Karpas-422 (cell line): ENCODE measurements at places on chromosomes 2 and 18. TPM values are rescaled to one million over a fixed set of nuclear protein-coding genes. Genes with fewer than 3 reads are reported as not detected.
A peak's percentile ranks its signal among the peaks of the same experiment; 100 is the strongest.

GRCh38 chr2:162333968-162334367 lies 10.0 kb upstream of the GCA start:
- H3K4me3 ChIP-seq, result no peak overlapping the region
- no peaks in the 10 kb centered on the region for H3K27me3 ChIP-seq
- no peaks in the 10 kb centered on the region for H3K4me1 ChIP-seq

DNA sequence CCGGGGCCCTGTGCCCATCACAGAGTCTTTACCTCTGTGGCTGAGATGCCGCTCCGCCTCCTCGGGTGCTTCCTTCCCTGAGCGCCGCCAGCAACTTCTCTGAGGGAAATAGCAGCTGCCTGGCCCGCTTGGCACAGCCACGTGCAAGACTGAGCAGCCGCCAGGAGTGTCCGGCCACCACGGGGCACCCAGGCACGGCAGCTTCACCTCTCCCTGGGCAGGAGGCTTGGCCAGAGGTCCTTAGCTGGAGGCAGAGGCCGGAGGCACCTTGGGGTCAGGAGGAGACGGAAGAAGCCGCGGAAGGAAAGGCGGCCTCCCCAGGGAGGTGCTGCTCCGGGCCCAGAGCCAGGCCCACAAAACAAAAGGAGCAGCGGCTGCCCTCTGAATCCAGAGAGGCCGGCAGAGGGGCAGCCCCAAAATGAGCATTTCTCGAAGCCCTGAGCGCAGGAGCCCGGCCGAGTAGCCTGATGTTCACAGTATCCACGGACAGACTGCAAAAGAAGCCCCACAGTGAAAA lies 6.0 kb upstream of the LIMS2 start:
- no peaks in the 10 kb centered on the region for H3K4me1 ChIP-seq
- H3K27me3 ChIP-seq, result no peaks in the 10 kb centered on the region
- no peak overlapping the region for H3K4me3 ChIP-seq
- no peak for DNase-seq
- no peak overlapping the region for H3K27ac ChIP-seq

- no peaks in the 10 kb centered on the region for H3K27me3 ChIP-seq
- DNase-seq, result no peak
Measured at GRCh38 chr2:139124271-139124670, 344.1 kb upstream of the NXPH2 start.

DNA sequence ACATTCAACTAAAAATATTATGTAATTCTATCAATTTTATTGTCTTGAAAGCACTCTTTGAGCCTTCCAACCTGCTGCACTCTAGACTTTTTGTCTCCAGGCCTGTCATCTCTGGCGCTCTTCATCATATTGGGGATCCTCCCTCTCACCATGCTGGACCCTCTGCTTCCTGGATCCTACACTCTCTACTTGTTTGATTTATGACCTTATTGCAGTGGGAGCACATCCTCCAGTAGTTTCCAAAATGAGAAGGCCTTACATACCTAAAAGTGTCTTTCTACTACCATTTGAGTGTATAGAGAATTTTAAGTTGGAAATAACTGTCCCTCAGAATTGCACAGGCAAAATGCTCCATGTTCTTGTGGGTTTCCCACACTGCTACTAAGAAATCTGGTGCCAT lies 25.2 kb downstream of the PNO1 start:
- H3K27ac ChIP-seq, result no peak overlapping the region
- H3K27me3 ChIP-seq, result no peaks in the 10 kb centered on the region
- no peak overlapping the region for H3K4me3 ChIP-seq

KATNAL2 gene
- total RNA-seq, result 14.5 and 29.5 TPM in 2 replicates

DNA sequence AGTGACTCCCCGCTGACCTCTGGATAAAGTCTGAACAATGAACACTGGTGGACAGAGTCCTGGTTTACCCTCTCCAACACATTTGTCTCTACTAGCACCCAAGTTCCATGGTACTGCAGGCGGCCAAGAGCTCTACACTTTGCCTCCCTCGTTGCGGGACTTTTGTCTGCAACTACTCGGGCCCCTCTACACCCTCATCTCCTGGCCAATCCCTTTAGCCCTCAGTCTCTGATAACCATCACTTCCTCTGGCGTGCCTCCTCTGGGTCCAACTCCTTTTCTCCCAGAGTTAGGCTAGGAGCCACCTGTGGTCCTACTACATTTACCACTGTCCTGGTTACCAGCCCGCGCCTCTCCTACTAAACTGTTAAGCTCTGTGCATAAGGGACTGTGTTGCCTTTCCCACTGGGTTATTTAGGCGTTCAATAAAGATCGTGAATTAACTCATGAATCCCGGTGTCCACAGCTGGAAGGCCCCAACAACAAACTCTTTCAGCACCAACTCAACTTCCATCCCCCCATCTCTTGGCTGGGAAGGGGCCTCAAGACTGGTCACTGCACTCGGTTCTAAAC lies 757 bp downstream of the HDHD2 start:
- peak; percentile 52 for DNase-seq
- peak overlapping the region; percentile 39 for H3K27ac ChIP-seq
- H3K4me3 ChIP-seq, result peak overlapping the region; percentile 86
- H3K4me1 ChIP-seq, result peaks cover 24% of the 10 kb centered on the region
- peaks cover 10% of the 10 kb centered on the region; the same call in 1 of the 2 replicates for H3K36me3 ChIP-seq

DNA sequence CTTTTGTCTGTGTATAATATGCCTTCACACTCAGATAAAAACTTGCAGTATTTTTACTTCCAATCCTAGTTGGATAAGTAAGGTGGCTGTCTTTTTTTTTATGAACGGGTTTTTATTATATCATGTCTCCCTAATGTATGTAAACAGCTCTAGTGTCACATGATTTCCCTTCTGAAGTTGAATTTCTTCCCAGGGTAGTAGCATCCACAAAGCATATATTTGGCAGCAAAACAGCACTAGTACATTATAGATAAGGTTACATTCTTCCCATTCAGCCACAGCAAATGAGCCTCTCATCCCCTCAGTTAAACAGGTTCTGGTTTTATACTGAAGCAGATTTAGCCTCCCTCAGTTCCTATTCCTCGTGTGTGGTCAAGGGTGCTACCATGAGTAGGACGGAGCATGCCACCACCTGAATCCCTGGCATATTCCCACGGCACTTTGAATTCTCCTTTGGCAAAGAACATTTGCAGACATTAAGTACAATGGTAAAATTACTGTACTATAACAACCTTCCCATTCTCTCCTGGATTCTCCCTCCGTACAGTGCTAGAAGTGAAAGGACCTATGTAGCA lies 15.4 kb upstream of the DTNA start:
- H3K27me3 ChIP-seq, result no peaks in the 10 kb centered on the region
- H3K4me3 ChIP-seq, result no peak overlapping the region
- no peaks in the 10 kb centered on the region for H3K36me3 ChIP-seq
- no peaks in the 10 kb centered on the region for H3K4me1 ChIP-seq
- no peak overlapping the region for H3K27ac ChIP-seq
- DNase-seq, result no peak

C1GALT1C1L gene
- total RNA-seq, result not detected in 2 replicates

- no peaks in the 10 kb centered on the region for H3K4me1 ChIP-seq
- no peak for DNase-seq
- H3K27ac ChIP-seq, result no peak overlapping the region
Measured at GRCh38 chr2:36562973-36563532, 34.9 kb downstream of the FEZ2 start.

FAHD2B gene
- 33.0 and 42.8 TPM in 2 replicates for total RNA-seq

CCBE1 gene
- total RNA-seq, result not detected in 2 replicates

DNA sequence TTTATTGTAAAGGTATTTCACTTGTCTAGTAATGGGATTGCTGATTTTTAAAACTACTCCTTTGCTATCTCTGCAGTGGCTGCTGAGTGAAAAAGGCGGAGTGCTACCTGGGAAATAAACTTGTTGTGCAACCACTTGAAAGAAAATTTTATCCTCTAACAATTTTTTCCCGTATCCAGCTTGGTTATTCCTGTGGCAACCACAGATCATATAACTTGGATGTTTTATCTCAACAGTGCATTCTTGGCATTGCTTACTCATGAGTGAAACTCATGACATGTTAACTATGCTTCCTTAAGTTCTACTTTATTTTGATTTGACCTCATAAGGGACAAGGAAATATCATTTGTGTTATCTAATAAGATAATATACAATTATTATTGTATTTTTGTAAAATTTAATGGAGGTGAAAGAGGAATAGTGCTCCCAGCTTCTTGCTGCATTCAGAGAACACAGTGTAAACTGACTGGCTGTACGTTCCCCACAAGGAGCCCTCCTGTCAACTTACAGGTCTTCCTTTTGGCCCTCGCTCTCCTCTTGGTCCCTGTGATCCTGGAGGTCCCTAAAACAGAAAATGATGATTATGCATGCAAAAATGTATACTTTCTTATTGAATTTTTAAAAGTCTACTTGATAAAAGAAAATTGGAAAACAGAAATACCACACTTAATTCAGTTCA lies 82.7 kb downstream of the COL5A2 start:
- no peaks in the 10 kb centered on the region for H3K27me3 ChIP-seq
- H3K27ac ChIP-seq, result no peak overlapping the region
- no peaks in the 10 kb centered on the region for H3K36me3 ChIP-seq

TFCP2L1 gene
- not detected in 2 replicates for total RNA-seq

REG1B gene
- not detected in 2 replicates for total RNA-seq

RIT2 gene
- total RNA-seq, result not detected in 2 replicates

DNA sequence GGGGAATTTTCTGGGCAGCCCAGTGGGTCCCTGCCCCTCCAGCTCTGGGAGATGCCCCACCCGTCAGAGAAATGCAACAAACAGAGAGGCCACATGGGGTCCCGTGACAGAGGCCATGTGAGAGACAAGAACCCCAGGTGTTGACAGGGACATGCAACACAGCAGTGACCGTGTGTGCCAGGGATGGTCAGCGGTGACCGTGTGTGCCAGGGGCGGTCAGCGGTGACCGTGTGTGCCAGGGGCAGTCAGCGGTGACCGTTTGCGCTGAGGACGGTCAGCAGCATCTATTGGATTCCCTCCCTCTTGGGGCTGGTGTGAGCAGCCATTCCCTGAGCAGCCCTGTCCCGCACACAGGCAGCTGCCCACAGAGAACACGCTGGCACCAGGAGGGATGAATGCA lies 146.6 kb upstream of the OTOS start:
- H3K36me3 ChIP-seq, result no peaks in the 10 kb centered on the region
- no peak overlapping the region for H3K4me3 ChIP-seq
- no peaks in the 10 kb centered on the region for H3K27me3 ChIP-seq
- no peak for DNase-seq

SCN9A gene
- total RNA-seq, result not detected in 2 replicates

GRCh38 chr2:26660363-26660962 lies 19.3 kb upstream of the CIB4 start:
- H3K27ac ChIP-seq, result no peak overlapping the region
- no peak overlapping the region for H3K4me3 ChIP-seq
- no peaks in the 10 kb centered on the region for H3K27me3 ChIP-seq
- DNase-seq, result no peak
- no peaks in the 10 kb centered on the region for H3K4me1 ChIP-seq

PCARE gene
- total RNA-seq, result not detected in 2 replicates

CDCA7 gene
- total RNA-seq, result 35.3 and 43.5 TPM in 2 replicates

UGT1A9 gene
- not detected in 2 replicates for total RNA-seq

- H3K36me3 ChIP-seq, result no peaks in the 10 kb centered on the region; the same call in 1 of the 2 replicates
- peak; percentile 68 for DNase-seq
- H3K4me1 ChIP-seq, result peaks cover 85% of the 10 kb centered on the region
- H3K27ac ChIP-seq, result peak overlapping the region; percentile 76
- no peaks in the 10 kb centered on the region for H3K27me3 ChIP-seq
Measured at GRCh38 chr18:63207835-63208234, 111.7 kb downstream of the BCL2 start.

IL1RL1 gene
- not detected in 2 replicates for total RNA-seq

HOXD3 gene
- not detected in 2 replicates for total RNA-seq

GRCh38 chr2:63790491-63790890 lies 51.2 kb upstream of the UGP2 start:
- H3K4me3 ChIP-seq, result no peak overlapping the region
- no peaks in the 10 kb centered on the region for H3K27me3 ChIP-seq
- no peaks in the 10 kb centered on the region for H3K4me1 ChIP-seq
- no peak for DNase-seq
- H3K36me3 ChIP-seq, result no peaks in the 10 kb centered on the region

- H3K27ac ChIP-seq, result no peak overlapping the region
- H3K36me3 ChIP-seq, result no peaks in the 10 kb centered on the region
- no peaks in the 10 kb centered on the region for H3K27me3 ChIP-seq
- no peak overlapping the region for H3K4me3 ChIP-seq
- H3K4me1 ChIP-seq, result no peaks in the 10 kb centered on the region
Measured at GRCh38 chr2:17475286-17475685, 43.0 kb downstream of the RAD51AP2 start.

- H3K4me1 ChIP-seq, result no peaks in the 10 kb centered on the region
- H3K27me3 ChIP-seq, result 0 out of 2 replicates have a peak, but pooled peaks cover 2% of the 10 kb centered on the region
Measured at GRCh38 chr2:221402072-221402471, 170.0 kb downstream of the EPHA4 start.

GRCh38 chr2:168948621-168949212 lies 47.6 kb downstream of the G6PC2 start:
- DNase-seq, result peak; percentile 61
- no peak overlapping the region for H3K4me3 ChIP-seq

DNA sequence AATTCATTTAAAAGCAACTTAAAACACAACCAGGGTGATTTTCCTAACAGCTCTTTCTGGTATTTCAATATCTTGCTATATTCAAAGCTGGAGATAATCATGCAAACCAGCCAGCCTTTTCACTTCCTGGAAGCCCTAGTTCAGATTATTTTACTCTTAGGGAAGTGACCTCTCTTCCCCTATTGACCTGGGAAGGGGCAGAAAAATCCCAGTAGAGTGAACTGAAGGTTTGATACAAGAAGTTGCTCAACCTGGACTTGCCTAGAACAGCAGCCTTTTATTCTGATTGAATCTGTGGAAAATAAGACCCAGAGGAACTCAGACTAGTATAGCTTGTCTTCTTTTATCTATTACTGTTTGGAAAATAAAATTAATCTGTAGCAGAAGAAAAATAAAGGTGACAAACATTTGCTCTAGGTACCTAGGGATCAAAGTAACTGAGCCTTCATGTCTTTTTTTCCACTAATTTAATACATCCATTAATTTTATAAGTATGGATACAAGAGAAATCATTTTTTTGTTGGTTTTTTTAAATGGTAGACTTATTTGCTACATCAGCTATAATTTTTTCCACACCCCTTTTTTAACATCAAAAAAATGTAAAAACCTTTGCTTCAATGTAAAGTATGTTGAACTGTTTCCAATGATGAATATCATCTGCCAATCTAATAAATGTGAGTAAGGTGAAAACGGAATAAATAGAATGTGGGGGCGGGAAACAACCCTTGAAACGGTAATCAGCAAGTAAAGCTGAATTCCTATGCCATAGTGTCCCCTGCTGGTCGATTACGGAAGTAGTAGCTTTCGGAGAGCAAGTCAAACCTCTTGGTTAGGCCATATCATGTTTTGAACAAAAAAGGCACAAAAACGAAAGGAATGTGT lies 629.9 kb downstream of the NRXN1 start:
- H3K27ac ChIP-seq, result no peak overlapping the region
- no peaks in the 10 kb centered on the region for H3K36me3 ChIP-seq
- no peak overlapping the region for H3K4me3 ChIP-seq
- no peaks in the 10 kb centered on the region for H3K4me1 ChIP-seq
- peak; percentile 84 for DNase-seq
